Tibial nerve (tissue), 4 donors: ENCODE measurements at places on chromosomes 13 and 19.

DNA sequence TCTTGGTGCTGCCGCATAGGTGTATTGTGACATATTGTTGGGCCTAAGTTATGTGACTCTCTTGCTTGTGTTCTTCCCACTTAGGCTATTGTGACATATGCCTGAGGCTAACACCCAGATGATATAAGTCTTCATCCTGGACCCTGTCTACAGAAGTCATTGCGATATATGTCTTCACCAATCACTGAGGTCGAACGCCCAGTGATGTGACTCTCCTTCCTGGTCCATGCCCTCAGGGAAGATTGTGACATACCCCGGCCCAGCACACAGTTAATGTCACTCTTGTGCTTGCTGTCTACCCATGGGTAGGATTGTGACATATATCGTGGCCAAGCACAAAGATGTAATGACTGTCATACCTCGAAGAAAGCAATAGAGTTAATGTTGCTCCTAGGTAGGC, 16.9 kb upstream of the ZNF730 start:
- DNase-seq: no peak

DNA sequence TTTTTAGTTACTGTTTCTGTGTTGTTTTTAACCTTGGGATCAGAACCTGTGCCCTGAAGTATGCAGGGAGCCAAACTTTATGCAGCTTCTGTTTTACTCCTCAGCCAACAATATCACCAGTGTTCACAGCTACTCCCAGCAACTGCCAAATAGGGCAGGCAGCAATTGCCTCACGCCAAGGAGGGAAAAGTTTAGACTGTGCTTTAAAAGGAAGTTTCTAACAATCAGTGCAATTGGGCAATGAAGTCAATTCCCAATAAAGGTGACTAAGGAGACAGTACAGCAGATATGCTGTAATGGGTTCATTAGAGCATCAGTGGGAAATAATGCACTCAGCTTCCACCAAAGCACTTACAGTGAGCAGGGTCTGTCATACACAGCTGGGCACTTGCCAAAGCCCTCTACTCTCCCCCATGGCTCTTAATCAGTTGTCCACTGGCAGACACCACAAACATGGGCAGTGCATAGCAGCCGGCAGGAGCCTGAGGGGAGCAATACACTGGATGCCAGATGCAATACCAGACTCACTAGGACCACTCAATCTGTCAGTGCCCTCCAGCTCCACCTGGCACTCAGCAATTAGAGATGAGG, 19.3 kb downstream of the ENOX1 start:
- DNase-seq: peak; percentile 7

DNA sequence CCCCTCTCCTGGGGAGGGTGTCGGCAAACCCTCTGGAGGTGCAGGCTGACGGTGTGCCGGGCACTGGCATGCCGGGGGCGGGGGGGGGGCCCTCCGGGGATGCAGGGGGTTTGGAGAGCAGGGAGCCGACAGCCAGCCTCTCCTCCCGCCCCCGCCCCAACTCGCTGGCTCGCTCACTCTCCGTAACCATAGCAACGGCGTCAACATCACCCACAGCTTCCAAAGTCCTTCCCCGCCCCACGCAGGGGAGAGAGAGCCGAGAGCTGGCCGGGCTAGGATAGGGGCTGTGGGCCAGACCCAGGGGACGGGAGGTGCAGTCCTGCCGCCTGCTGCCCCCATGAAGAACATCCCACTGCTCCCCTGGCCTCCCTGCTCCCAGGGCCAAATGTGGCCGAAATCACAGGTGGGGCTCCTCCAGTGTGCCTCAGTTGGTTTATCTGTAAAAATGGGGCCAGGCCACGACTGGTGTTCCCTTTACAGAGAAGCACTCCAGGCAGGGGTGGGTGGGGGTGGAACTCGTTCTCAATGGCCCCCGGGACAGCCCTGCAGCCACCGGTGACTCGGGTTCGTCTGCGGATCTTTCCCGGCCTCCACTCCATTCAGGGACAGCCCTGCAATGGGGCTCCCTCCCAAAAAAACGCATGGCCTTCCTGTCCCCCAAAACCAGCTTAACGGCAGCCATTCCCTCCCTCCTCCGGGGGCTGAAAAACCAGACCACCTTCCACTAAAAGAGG, 3.2 kb downstream of the KLF16 start:
- no peak for DNase-seq

DNA sequence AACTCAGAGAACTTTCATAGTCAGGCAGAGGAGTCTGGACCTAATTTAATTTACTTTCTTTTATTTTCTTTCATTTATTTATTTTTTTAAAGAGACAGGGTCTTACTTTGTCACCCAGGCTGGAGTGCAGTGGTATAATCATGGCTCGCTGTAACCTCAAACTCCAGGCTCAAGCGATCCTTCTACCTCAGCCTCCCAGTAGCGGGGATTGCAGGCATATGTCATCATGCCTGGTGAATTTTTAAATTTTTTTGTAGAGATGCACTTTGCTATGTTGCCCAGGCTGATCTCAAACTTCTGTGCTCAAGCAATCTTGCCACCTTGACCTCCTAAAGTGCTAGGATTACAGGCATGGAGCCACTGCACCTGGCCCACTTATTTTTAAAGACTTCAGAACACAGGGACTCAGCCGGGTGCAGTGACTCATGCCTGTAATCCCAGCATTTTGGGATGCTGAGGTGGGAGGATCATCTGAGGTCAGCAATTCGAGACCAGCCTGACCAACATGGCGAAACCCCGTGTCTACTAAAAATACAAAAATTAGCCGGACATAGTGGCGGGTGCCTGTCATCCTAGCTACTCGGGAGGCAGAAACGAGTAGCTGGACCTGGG, 50.6 kb downstream of the KLF5 start:
- DNase-seq: no peak

GRCh38 chr13:41064493-41064892, 3.2 kb downstream of the WBP4 start:
- no peak for DNase-seq

DNA sequence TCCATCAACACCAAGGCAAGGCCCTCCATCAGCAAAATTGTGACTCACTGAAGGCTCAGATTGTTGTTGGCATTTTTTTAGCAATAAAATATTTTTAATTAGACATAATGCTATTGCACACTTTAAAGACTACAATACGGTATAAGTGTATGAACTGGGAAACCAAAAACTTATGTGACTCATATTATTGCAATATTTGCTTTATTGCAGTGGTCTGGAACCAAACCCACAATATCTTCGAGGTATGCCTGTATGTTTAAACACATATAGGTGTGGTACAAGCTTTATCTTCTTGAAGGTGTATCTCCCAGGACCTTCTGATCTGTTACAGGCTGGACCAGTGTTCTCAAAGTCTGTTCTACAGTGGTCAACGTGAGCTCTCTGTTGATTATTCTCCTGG, 142.3 kb upstream of the FNDC3A start:
- no peak for DNase-seq

DNA sequence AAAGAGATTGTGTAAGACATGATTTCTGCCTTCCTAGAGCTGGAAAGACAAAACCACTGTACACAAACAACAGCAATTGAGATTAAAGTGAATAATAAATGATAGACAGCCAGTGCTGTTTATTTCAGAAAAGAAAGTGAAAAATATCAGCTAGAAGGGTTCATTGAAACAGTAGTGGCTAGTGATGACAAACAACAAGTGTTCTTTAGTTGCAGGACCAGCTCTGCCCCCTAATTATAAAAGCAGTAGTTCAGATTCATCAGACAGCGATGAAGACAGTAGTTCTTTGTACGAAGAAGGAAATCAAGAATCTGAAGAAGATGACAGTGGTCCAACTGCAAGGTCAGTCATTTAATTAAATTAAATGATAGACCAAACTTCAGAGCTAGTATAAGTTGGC, 14.8 kb downstream of the GPALPP1 start:
- DNase-seq: no peak

GRCh38 chr19:51690454-51691073, 2.6 kb upstream of the SPACA6 start:
- DNase-seq: peak; percentile 48

- DNase-seq: no peak
Observed at GRCh38 chr19:57830071-57830602, at the start of gene ZNF587B. ZNF587B (plus strand) TSS chr19:57830299; CDS start chr19:57830529, 230 bp downstream.

- DNase-seq: no peak
Observed at GRCh38 chr13:96991072-96991471, 3.2 kb downstream of the OXGR1 start.

DNA sequence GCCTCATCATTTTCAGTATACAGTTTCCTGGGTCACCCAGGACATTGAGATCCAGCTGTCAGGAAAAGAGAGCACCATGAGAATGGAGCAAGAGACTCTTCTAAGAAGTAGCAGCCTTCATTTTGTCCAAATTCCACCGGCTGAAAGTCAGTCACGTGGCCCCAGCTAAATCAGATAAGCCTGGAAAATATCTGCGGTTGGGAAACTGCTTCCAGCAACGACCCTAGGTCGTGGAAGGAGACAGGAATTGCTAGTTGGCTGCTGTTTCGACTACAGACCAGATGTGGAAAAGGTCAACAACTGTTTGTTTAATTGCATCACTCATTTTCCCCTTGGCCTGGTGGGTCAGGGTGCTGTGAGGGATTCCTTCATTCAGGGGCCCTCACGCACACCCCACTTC, 107.0 kb downstream of the ZNF536 start:
- DNase-seq: no peak
